Fibroblast of skin of left quadriceps (primary cell): ENCODE measurements at places on chromosomes 16 and 17.

DNA sequence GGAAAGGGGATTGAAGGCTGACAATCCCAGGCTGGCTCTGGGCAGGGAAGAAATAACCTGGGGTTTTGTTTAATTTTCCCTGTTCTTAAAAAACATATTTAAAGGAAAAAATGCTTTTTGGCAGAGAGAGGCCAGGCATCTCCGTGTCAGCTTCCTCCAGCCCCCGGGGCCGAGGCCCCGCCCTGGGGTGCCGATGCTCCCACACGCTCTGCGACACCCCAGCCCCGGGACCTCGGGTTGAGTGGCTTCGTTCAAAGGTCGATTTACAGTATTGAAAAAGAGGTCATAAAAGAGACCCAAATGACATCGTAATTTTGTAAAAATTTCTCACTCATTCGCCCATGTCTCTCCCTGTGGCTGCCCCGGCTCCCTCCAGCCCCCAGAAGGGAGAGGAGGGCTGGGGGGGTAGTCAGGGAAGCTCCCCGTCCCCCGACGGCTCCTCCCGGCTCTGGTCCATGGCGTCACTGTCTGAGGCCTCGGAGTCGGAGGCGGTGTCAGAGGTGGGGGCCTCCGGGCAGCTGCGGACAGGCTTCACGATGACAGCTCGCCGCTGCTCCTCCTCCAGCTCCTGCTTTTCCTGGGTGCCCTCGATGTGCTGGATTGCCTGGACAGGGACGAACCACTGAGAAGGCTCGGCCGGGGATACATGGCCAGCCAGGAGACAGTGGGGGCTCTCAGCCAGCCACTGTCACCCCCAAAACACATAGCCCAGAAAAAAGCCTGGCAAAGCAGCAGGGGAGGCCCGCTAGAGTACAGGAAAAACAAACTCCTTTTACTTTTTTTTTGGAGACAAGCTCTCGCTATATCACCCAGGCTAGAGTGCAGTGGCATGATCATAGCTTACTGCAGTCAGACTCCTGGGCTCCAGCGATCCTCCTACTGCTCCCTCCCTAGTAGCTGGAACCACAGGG is 14.9 kb downstream of the TFAP4 start:
- DNase-seq: no peak

DNA sequence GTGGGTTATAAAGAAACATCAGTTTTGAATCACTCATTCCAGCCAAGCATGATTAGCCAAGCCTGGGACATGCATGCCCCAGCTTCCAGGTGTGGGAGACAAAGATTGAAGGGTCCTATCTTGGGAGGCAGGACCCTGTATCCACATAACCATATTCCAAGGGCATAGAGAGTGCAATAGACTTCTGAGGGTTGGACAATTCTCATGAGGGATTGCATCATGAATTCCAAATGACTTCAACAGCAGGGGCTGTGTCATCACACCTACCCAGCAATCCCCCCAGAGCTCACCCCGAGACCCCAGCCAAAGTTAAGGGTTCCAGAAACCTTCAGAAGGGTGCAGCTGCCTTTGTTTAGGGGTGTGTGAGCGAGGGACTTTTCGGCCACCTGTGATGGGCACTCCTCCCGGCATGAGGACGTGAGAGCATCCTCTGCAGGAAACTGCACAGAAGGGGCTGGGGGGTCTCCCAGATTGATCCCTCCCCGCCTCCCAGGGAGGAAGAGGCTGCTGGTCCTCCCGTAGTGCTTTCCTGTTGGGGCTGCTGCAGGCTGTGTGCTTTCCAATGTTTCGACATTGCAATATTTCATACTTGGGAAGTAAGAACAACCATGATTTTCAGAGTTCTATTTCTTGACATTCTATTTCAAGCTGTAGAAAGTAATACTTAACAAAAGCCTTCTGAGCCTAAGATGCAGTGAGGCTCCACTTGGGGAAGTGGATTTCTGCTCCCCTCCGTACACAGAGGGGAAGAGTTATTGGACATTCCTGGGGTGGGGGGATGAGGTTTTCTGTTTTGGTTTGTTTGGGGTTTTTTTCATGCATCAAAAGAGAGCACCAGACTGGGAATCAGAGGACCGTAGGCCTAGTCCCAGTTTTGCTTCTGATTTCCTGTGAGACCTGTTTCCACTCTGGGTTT is 13.3 kb upstream of the PITPNM3 start:
- DNase-seq: no peak

DNA sequence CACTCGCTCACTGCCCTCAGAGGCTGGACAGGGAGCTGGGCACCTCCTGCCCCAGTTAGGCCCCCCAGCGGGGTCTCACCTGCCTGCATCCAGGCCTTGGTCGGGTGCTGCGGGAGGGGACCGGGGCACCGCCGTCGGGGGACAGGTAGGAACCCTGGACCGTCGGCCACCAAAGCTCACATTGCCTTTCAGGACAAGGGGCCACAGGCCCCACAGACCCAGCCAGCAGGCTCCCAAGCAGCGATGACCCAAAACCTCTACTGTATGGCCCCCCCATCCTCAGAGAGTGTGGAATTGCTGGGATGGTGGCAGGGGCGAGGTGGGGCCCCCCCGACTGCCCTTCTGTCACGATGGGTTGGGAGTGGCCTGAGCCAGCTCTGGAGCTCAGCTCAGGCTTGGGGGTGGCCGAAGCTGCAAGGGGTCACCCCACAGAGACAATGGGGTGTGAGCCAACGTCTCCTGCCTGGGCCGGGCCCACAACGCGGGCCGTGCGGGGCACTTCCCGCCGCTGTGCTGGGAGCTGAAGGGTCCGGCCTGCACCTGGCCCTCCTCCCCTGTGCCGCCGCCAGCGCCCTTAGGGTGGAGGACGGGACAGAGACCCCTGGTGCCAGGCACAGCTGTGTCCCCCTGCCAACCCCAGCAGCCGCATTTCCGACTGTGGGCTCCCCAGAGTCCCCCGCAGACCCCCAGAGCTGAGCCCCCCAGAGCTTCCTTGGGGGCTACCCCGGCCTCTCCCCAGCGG is 498 bp downstream of the IGFALS start:
- no peak for DNase-seq

DNA sequence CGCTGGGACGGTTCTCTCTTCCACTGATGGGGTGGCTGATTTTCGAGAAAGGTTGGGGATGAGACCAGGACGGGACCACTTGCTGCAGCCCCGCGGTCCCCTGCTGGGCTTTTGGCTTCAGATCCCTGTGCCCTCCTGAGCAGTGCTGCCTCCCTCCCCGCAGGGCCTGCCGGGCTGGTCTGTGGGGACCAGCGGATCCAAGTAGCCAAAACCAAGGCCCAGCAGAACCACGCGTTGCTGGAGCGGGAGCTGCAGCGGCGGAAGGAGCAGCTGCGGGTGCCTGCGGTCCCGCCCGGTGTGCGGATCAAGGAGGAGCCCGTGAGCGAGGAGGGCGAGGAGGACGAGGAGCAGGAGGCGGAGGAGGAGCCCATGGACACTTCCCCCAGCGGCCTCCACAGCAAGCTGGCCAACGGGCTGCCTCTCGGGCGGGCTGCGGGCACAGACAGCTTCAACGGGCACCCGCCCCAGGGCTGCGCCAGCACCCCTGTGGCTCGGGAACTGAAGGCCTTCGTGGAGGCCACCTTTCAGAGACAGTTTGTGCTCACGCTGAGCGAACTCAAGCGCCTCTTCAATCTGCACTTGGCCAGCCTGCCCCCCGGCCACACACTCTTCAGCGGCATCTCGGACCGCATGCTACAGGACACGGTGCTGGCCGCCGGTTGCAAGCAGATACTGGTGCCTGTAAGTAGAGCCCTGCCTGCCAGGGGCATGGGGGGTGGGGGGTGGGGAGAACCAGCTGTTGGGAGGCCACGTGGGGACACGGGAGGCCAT is 28.6 kb downstream of the POLR3E start:
- DNase-seq: no peak

DNA sequence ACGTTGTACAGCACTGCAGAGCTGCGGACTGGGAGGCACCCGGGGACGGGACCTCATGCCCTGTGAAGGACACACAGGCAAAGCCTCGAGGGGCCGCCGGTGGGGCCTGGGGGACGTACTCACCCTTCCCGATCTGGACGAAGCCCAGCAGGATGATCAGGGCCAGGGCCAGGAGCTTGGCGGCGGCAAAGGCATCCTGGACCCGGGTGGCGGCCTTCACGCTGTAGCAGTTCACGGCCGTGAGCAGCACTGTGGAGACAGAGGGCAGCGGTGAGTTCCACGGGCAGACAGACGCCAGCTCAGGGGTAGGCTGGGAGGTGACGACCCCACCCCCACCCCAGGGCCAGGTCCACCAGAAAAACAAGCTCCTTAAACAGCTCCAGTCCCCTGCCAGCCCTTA is 17.7 kb downstream of the SLC7A5 start:
- DNase-seq: no peak

GRCh38 chr17:40095351-40095943 is 4.9 kb downstream of the NR1D1 start:
- DNase-seq: no peak

- DNase-seq: no peak
These were observed 83.6 kb downstream of the SDK2 start for GRCh38 chr17:73560661-73561060.

DNA sequence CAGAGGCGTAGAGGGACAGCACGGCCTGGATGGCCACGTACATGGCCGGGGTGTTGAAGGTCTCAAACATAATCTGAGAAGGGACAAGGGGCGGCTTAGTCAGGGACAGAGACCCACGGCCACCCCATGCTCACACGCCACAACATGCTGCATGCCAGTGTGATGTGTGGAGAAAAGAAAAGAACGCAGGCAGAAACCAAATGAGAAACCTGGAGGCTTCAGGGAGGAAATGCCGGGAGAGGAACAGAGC is 1.1 kb downstream of the ACTG1 start:
- no peak for DNase-seq

GRCh38 chr16:2517954-2518605 is 2.1 kb upstream of the AMDHD2 start:
- DNase-seq: no peak

DNA sequence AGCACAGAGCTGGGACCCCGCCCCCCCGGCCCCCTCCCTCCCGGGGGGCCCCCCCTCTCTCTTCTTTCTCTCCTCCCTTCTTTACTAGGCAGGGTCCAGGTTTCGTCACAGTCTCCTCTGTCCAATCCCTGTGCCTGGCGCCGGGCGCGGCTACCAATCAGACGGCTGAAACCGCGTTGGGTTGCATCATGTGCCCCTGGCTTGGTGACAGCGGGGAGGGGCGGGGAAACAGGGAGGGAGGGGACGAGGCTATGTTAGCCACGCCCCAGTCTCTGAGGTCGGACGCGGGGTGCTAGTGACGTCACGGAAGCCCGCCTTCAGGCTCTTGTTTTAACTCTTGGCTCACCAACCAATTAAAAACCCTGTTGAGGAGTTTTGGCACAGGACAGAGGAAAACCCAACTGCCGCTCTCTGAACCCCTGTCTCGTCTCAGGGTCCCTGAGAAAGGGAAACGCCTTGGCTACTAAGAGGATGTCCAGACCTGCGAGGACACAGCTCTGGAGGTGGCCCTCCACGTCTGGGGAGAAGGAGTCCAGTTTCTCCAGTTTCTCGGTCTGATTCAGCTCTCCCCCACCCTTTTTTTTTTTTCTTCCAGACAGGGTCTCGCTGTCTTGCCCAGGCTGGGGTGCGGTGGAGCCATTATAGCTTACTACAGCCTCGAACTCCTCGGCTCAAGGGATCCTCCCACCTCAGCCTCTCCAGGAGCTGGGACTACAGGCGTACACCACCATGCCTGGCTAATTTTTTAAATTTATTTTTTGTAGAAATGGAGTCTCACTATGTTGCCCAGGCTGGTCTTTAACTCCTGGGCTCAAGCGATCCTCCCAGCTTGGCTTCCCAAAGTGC is 441 bp upstream of the PLEKHH3 start:
- DNase-seq: peak; percentile 99

DNA sequence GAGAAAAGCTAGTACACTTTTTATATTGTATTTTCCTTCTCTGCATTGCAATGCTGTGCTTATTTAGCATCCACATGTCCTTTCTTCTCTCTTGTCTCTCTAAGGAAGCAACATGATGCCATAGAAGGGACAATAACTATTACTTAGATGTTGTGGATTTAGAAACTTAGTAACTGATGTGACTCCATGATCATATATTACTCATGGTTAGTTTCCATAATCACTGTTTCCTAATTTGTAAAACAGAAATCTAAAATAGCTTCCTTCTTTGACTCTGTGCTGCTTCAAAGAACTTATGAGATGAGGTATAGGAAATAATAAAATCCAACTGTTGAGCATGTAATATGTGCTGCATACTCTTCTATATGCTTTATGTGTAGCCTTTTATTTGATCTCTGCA is 6.6 kb upstream of the ABCA5 start:
- no peak for DNase-seq

GRCh38 chr17:17868641-17869522 is 32.1 kb upstream of the SREBF1 start:
- no peak for DNase-seq

GRCh38 chr17:32631341-32632096 is 144.7 kb downstream of the CDK5R1 start:
- DNase-seq: no peak

GRCh38 chr16:11313493-11314308 is 31.6 kb upstream of the RMI2 start:
- DNase-seq: no peak

- DNase-seq: no peak
These were observed 71.8 kb upstream of the DOC2B start for GRCh38 chr17:253091-253846.

- DNase-seq: no peak
These were observed 8.7 kb downstream of the FAM234A start for GRCh38 chr16:243348-243747.

DNA sequence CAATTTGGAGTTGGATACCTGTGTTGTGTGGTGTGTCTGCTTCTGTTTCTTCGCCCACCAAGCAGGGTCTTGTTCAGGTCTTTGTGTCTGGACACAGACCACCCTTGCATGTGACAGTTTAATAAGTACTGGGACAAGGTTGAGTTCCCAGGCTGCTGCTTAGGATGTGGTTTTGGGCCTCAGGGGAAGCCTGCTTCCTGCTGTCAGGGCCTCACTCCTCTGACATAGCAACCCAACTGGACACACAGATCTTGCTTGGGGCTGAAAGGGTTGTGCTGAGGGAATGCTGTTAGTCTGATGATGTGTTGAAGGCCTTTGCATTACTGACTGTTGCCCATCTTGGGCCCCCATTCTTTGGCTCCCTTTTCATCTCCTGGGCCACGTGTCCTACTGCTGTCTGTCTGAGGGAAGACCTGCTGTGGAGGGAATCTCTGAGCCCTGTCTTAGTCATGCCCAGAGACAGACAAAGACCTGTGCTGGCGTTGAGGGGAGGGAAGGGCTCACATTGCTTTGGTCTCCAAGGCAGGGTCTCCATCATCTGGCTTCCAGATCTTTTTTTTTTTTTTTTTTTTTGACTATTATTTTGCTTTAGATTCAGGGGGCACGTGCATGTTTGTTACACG is 4.7 kb upstream of the TGFB1I1 start:
- no peak for DNase-seq

DNA sequence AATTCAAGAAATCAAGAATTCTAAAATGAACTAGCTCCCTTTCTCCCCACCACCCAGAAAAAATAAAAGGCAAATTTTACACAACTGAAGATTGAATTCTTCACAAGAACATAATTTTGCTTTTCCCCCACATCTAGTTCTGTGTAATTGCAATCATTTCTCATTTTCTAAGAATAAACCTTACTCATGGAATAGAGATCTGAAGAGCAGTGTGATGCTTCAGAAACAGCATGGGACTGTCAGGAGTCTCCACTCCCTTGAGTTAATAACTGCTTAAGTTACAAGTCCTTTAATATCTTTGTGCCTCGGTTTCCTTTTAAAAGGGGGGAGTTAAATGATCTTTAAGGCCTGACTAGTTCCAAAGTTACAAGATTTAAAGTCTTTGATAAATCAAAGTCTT is 53.7 kb downstream of the CACNG1 start:
- no peak for DNase-seq
